SW 1271 (cell line): ENCODE measurements at places on chromosomes 12 and 14.

DNA sequence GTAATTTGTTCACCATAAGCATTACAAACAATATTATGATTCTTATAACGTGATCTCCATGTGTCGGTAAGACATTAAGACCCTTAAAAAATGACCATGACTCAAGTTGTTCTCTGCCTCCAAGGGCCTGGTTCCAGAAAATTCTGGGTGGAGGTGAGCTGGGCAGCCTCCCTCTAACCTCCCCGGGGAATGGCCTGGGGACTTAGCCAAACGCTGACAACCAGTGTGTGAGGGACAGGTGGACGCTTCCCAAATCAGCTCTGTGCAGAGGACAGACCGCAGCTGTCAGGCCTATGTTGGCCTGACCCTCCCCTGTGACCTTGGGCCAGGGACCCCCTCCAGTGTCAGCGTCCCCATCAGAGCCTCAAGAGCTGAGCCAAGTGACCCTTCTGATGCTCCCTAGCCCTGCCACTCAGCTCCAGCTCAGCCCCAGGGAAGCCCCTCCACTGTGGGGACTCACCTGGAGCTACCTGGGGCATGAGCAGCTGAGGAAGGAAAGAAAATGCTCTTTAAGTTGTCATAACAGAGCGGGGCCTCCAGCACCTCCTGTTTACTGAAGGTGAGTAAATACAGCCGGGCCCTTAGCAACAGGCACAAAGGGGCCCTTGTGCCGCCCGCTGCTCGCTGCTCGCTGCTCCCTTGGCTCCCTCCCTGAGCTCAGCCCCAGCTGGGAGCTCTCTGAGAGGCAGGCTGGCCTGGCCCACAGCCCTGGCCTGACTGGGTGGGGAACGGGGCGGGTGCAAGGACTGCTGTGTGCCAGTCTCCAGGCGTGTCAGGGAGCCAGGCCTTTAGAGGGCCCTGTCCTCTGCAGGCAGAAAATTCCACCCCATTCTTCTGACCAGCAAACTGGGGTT is 116.6 kb downstream of the CALM1 start:
- no peak for DNase-seq

GRCh38 chr14:50795909-50796308 is 35.1 kb downstream of the NIN start:
- DNase-seq = no peak

DNA sequence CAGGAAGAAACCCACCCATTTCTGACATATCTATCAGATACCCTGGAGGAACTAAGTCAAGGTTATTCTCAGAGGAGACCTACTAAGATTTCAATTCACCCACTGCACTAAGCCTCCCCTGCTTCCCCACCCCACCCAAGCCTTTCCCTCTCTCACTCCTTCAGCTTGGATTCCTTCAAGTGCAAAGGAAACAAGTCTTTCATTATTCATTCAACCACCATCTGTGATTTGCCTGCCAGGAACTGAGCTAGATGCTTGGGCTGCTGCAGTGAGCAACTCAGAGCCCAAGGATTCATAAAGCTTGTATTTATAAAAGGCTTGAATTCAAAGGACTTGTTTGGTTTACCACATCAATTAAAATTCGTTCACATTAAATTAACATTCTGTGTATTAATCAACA is 161.3 kb downstream of the GXYLT1 start:
- DNase-seq = no peak

GRCh38 chr14:100688598-100689461 is 37.9 kb upstream of the DLK1 start:
- DNase-seq = peak; percentile 51

DNA sequence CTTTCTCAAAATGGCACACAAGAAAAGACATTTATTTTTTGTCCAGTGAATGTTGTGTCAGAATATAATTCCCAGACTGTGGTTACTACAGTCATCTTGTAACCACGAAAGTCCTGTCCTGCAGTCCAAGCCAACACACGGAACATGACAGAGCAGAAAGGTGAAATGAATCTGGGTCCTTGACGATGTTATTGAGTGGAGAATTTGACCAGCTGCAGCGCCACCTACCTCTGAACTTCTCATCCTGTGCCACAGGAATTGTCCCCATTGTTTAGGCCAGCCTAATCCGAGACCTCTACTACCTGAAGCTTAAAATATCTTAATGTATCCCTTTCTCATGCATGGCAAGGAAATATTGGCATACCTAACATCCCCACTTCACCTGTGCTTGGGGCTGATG is 64.1 kb upstream of the OTX2 start:
- DNase-seq = no peak

GRCh38 chr12:111975161-111975931 is 37.6 kb downstream of the TMEM116 start:
- no peak for DNase-seq

DNA sequence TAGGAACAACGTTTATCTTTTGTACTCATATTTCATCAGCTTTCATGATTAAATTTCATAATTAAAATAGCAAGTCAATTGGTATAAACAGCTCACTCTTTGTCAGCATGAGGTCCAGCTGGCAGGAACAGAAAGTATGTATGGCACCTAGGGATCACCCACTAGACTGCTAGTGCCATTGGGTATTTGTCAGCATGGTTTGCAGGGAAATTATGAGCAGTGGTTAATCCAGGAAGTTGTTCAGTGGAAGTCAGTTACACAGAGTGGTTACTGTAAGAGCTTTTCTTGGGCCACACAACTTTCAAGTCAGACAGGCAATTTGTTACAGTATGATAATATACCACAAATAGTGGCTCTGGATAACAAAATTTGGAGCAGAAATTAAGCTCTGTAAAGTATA is 340.3 kb upstream of the RGS6 start:
- peak; percentile 24 for DNase-seq

DNA sequence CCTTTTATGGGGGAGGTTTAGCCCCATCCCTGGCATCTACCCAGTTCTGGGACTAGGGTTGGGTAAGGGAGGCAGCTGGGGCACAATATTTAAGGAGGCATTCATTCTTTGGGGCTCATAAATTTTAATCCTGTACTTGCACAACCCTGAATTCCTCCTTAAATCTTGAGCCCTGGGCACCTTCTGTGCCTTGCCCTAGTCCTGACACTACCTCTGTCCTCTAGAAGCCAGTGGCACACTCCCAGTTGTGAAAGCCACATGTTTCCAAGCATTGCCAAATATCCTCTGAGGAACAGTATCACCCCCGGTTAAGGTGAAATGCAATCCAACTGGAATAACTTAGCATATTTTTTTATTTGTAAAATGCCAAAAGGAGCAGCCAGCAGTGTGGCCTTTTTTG is 36.6 kb downstream of the SLC16A7 start:
- DNase-seq = no peak

- peak; percentile 36 for DNase-seq
Measured at GRCh38 chr12:130013771-130014484, 110.1 kb upstream of the TMEM132D start.

- DNase-seq = no peak
Measured at GRCh38 chr14:101497684-101498525, 63.4 kb upstream of the DIO3 start.

- no peak for DNase-seq
Measured at GRCh38 chr14:74978416-74978947, 23.1 kb upstream of the PGF start.

DNA sequence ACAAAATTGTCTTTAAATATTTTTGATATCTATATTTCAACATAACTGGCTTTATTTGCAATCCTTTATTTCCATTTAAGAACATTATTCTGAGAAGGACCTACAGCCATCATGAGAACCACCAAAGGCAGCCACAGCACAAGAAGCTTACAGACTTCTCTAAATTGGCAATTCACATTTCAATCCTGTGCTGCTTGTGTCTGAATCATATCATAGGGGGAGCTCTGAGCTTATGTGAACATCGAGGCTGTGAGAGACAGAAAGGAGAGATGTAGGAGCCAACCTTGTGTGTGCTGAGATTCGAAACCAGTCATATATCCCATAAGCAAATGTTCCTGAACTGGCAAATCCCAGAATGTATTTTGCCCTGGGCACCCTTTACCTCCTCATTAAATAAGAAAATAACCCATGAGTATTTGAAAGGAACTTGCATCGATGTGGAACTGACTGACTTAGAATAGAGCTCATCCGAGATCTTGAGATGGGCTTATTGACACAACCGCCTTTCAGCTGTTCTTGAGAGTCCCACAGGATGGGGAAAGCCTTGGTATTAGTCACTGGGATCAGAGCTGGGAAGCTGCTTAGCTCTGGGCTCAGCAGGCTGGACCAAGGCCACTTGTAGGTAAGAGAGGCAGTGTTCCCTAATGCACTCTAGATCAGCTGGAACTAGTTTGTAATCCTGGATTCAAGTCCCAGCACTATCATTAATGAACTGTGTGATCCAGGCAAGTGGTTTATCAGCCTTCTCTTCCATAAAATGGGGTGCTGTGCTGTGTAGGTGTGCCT is 329.8 kb downstream of the CACNA1C start:
- DNase-seq = no peak

- DNase-seq = no peak
Measured at GRCh38 chr12:25796523-25797000, 161.9 kb upstream of the RASSF8 start.

DNA sequence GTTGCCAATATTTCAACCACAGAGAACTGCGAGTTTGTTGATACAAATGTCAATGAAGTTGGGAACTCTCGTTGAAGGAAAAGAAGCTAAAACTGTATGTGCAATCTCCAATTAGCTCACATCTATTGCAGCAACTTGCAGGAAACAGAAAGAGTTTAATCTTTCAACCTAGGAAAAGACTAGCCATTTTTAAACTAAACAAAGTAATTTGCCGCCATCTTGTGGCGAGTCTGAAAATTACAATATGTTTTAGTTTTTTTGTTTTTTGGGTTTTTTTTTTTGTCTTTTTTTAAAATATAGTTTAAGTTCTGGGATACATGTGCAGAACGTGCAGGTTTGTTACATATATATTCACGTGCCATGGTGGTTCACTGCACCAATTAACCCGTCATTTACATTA is 131.2 kb upstream of the FOXG1 start:
- no peak for DNase-seq

DNA sequence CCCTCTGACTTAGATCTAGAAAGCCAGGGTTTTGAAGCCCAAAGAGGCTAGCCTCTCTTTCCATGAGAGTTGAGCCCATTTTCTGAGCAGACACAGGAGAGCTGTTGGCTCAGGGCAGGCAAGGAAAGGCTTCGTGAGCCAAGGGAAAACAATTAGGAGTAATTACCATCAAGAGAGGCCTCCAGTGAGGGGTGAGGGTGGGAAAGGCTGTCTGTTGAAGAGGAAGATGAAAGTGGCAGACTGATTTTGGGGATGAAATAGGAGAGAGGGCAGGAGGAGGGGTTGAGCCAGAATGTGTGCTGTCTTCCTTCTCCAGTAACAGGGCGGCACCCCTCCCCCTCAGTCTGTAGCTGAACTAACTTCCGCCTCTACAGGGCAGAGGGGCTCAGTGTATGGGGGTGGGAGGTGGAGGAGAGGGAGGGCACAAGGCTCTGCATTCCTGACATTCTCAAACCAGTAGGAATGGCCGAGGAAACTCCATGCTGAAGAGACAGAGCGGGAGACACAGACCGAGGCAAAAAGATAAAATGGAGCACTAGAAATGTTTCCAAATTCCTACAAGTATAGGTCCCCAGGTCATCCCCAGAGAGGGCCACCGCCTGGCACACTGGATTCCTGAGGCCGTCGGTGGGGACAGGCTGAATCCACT is 33.1 kb upstream of the COL2A1 start:
- DNase-seq = no peak

DNA sequence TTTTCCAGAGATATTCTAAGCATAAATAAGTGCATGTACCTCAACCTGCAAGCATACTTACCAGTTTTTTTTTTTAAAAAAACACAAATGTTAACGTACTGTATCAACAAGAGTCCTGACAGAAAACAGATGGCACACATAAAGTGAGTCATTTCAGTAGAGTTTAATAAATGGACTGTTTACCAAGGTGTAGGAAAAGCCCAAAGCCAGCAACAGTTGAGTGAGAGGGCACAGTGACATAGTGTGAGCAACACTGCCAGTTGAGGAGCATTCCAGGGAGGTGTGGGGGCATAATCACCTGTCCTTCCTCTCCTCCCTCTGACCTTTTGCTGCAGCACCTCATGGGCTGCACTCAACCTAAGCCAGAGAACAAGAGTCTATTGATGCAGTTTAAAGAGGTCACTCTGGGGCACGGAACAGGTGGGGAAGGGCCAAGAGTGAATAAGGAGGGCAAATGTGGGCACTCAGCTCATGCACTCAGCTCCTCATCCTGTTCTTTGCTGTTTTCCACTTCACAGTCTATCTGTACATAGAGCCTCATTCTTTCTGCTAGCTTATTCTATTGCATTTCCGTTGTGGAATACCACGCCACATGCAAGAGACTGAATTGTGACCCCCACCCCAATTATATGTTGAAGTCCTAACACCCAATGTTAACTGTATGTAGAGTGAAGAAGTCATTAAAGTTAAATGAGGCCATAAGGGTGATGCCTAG is 29.3 kb downstream of the DHRS2 start:
- DNase-seq = no peak

- no peak for DNase-seq
Measured at GRCh38 chr12:115632308-115632707, 645.2 kb downstream of the MED13L start.

- no peak for DNase-seq
Measured at GRCh38 chr14:59564366-59564765, 12.2 kb downstream of the CCDC175 start.

GRCh38 chr12:52604859-52605258 is 3.6 kb upstream of the KRT72 start:
- no peak for DNase-seq

DNA sequence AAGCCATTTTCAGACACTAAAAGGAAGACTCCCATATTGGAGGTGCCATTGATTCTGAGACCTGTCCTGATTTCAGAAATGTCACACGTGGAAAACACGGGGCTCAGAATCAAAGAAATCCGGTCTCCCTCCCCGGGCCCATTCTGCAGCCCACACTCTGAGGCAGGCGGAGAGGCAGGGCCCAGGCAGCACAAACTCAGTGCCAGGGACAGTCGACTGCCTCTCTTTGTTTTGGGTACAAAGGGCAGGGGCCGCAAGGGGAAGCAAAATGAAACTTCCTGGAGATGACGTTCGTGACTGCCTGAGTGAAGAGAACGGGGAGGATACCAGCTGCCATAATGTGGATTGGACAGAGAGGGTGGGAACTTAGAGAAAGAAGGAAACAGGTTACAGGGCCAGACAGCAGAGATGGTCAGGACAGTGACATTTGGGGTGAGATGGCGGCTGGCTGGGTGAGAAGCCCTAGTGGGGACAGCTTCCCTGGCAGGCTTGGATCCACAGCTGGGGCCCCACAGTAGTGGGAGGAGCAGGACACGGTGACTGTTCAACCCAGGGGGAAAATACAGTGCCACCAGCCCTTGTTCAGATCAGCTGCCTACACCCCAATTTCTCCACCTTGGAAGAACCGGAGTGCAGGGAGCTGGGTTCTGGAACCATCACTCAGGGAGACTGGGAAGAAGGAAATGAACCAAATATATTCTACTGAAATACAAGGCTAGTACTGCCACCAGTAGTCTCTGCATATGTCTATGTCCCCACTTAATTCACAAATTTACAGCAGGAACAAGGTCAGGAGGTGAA is 8.1 kb downstream of the GAPDH start:
- no peak for DNase-seq

- no peak for DNase-seq
Measured at GRCh38 chr14:23610815-23611289, 25.3 kb upstream of the DHRS2 start.
